ENCODE measurements at places on chromosomes 11 and 22.

GRCh38 chr22:43293655-43294392 lies 49.3 kb downstream of the SCUBE1 start:
- no peaks in the 10 kb centered on the region for H3K27me3 ChIP-seq
- H3K4me1 ChIP-seq: peaks cover 49% of the 10 kb centered on the region
- H3K4me3 ChIP-seq: no peak overlapping the region
- no peak overlapping the region for H3K27ac ChIP-seq
- no peak for DNase-seq

DNA sequence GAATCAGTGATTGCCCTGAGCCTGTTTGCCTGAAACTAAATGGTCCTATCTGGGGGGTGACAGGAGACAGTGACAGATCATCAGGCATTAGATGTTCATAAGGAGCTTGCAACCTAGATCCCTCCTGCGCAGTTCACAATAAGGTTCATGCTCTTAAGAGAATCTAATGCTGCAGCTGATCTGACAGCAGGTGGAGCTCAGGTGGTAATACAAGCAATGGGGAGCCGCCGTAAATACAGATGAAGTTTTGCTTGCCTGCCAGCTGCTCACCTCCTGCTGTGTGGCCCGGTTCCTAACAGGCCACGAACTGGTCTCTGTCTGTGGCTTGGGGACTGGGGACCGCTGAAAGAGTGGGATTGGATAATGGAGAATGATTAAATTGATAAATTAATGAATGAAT lies 14.0 kb downstream of the NOX4 start:
- no peak for DNase-seq
- peak overlapping the region; percentile 4 for H3K27ac ChIP-seq
- H3K36me3 ChIP-seq: peaks cover 32% of the 10 kb centered on the region
- no peak overlapping the region for H3K4me3 ChIP-seq

GRCh38 chr11:16607675-16608644 lies 130.5 kb upstream of the C11orf58 start:
- peaks cover 15% of the 10 kb centered on the region for H3K27me3 ChIP-seq
- H3K4me1 ChIP-seq: peaks cover 7% of the 10 kb centered on the region

GRCh38 chr22:17999851-18000250 lies 24.5 kb downstream of the MICAL3 start:
- no peaks in the 10 kb centered on the region for H3K27me3 ChIP-seq
- no peaks in the 10 kb centered on the region for H3K36me3 ChIP-seq
- no peak overlapping the region for H3K27ac ChIP-seq
- no peaks in the 10 kb centered on the region for H3K4me1 ChIP-seq
- no peak for DNase-seq

DNA sequence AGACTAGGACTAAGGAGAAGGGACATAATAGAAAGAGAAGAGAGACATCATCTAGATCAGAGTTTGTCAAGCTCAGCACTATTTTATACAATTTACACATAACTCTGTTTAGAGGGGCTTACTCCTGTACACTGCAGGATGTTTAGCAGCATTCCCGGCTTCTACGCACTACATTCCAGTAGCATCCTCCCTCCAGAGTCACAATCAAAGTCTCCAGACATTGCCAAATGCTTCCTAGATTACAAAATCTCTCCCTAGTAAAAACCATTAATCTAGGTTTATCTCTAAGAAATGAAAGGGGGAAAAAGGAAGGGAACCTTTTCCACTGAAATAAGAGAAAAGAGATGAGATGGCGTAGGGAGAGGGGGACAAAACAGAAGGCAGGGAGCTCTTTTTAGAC lies 4.0 kb downstream of the USP28 start:
- H3K36me3 ChIP-seq: no peaks in the 10 kb centered on the region
- H3K27me3 ChIP-seq: no peaks in the 10 kb centered on the region
- DNase-seq: no peak
- H3K27ac ChIP-seq: no peak overlapping the region
- H3K4me3 ChIP-seq: no peak overlapping the region
- H3K4me1 ChIP-seq: peaks cover 18% of the 10 kb centered on the region

DNA sequence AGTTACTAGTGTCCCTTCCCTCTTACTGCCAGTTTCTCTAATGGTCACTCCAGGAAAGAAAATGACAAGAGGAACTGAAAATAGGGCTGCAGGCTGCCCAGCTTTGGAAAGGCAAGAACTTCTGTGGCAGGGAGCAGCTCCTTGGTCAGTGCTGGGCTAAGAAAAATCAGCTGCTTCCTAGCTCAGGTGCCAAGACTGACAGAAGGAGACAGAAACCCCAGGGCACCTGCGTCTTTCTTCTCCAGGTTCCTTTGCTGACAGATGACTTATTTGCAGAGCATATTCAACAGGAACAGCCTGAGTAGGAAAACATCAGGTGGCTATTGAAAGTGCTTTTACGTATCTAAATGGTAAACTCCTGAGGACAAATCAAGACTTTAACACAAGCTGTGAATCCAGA lies 25.4 kb downstream of the MAML2 start:
- H3K27me3 ChIP-seq: no peaks in the 10 kb centered on the region
- no peak overlapping the region for H3K4me3 ChIP-seq
- DNase-seq: no peak
- H3K4me1 ChIP-seq: peaks cover 9% of the 10 kb centered on the region
- peak overlapping the region; percentile 29 for H3K27ac ChIP-seq
- no peaks in the 10 kb centered on the region for H3K36me3 ChIP-seq

DNA sequence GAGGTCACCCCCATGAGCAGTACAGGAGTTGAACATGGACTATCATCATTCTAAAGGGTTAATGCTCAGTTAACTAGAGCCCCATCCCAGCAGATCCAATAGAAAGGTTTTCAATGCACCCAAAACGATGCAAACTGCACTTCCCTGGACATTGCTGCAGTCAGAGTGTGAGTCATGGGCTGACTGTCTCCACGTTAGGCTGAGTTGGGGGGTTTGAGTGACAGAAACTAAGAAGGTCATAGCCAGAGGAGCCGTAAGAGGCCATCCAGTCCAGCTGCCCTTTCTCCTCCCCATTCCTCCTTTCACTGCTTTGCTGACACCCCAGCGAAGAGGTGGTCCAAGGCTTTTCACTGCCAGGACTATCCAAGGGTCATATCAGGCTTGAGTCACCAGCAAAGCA lies 10.5 kb upstream of the OR2AT4 start:
- H3K27ac ChIP-seq: no peak overlapping the region
- DNase-seq: no peak
- H3K36me3 ChIP-seq: no peaks in the 10 kb centered on the region

DNA sequence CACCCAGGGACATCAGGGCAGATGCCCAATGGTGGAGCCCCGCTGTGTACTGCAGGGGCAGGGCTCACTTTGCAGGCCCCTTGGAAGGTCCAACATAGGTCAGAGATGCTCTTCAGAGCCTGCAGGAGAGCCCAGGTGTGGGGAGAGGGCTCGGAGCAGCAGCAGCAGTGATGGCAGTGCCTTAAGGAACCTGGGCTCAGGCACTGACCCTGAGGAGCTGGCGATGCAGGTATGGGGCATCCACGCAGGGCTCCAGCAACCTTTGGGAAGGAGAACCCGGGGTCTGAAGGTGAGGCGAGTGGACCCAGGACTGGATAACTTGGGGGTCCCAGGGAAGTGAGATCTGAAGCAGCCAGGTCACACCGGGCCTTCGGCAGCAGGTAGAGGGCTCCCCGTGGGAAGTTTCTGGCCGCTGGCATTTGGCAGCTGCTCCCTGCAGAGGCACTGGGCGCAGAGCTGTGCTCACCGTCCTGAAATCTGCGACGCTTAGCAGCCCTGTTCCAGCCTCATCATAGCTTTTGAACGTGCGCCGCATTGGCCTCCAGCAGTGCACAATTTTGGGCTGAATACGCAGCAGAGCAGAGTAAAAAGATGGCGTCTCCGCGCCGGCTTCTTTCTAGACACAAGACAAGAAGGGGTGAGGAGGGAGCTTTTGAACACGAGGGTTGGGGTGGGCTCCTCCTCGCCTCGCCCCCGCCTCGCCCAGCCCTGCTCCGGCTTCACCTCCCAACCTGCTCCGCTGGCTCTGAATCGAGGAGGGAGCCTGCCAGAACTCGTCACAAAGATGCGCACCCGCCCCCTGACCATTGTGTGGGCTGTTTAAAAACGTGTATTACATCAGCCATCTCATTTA lies 118.8 kb downstream of the MPPED1 start:
- H3K4me3 ChIP-seq: no peak overlapping the region
- H3K36me3 ChIP-seq: no peaks in the 10 kb centered on the region
- H3K27ac ChIP-seq: no peak overlapping the region
- H3K4me1 ChIP-seq: no peaks in the 10 kb centered on the region
- DNase-seq: no peak

- no peaks in the 10 kb centered on the region for H3K27me3 ChIP-seq
- H3K4me1 ChIP-seq: peaks cover 2% of the 10 kb centered on the region
- no peak overlapping the region for H3K27ac ChIP-seq
- DNase-seq: no peak
- no peak overlapping the region for H3K4me3 ChIP-seq
Observed at GRCh38 chr11:9616042-9616675, 42.7 kb downstream of the WEE1 start.

- no peaks in the 10 kb centered on the region for H3K36me3 ChIP-seq
- no peak overlapping the region for H3K4me3 ChIP-seq
- H3K27me3 ChIP-seq: no peaks in the 10 kb centered on the region
- H3K27ac ChIP-seq: no peak overlapping the region
Observed at GRCh38 chr11:78576549-78577097, 2.0 kb upstream of the NARS2 start.

DNA sequence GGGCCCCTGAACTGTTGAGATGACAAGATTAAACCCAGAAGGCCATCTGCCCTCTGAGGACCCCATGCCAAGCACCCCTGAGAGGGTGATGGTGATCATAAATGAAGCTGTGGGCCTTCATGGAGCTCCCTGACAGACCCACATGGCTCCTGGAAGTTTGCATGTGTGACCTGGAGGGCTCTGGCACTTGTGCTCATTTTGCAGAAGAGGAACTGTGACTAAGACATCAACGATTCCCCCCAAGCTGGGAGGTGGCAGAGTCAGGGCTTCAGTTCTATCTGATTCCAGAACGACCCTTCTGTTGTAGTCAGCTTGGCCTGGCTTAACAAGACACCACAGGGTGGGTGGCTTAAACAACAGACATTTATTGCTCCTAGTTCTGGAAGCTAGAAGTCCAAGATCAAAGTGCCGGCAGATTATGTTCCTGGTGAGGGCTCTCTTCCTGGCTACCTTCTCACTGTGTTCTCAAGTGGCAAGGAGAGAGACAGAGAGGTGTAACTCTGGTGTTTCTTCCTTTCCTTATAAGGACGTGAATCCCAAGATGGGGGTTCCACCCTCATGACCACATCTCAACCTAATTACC lies 46.4 kb upstream of the CD82 start:
- DNase-seq: no peak
- H3K27me3 ChIP-seq: no peaks in the 10 kb centered on the region

GRCh38 chr11:102983486-102983885 lies 28.0 kb upstream of the MMP13 start:
- H3K36me3 ChIP-seq: no peaks in the 10 kb centered on the region
- no peak overlapping the region for H3K27ac ChIP-seq
- H3K4me1 ChIP-seq: no peaks in the 10 kb centered on the region
- H3K4me3 ChIP-seq: no peak overlapping the region
- no peak for DNase-seq
- no peaks in the 10 kb centered on the region for H3K27me3 ChIP-seq

- H3K27ac ChIP-seq: no peak overlapping the region
- DNase-seq: no peak
- H3K36me3 ChIP-seq: peaks cover 10% of the 10 kb centered on the region
- H3K27me3 ChIP-seq: no peaks in the 10 kb centered on the region
Observed at GRCh38 chr11:133898770-133899115, 53.4 kb upstream of the SPATA19 start.

- DNase-seq: no peak
- H3K36me3 ChIP-seq: no peaks in the 10 kb centered on the region
- peaks cover 7% of the 10 kb centered on the region for H3K4me1 ChIP-seq
Observed at GRCh38 chr11:45233121-45233803, 52.9 kb downstream of the SYT13 start.

DNA sequence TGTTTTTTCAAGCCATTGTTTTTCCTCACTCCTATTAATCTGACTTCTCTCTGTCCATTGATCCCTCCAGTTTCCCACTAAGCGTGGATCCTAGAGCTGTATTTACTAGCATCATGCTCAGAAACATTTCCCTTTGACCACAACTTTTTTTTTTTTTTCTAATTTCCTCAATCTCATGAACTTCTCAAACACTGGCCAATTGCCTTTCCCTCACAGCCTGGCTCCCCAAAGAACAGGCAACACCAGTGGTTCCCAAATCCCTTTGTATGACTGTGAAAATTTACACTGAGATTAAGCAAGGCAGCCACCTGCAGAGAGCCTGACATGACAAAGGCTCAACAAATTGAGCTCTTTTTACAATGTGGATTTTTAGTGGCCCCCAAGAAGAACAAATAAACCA lies 1.4 kb upstream of the TPP1 start:
- DNase-seq: no peak
- no peak overlapping the region for H3K27ac ChIP-seq
- peaks cover 17% of the 10 kb centered on the region for H3K4me1 ChIP-seq

DNA sequence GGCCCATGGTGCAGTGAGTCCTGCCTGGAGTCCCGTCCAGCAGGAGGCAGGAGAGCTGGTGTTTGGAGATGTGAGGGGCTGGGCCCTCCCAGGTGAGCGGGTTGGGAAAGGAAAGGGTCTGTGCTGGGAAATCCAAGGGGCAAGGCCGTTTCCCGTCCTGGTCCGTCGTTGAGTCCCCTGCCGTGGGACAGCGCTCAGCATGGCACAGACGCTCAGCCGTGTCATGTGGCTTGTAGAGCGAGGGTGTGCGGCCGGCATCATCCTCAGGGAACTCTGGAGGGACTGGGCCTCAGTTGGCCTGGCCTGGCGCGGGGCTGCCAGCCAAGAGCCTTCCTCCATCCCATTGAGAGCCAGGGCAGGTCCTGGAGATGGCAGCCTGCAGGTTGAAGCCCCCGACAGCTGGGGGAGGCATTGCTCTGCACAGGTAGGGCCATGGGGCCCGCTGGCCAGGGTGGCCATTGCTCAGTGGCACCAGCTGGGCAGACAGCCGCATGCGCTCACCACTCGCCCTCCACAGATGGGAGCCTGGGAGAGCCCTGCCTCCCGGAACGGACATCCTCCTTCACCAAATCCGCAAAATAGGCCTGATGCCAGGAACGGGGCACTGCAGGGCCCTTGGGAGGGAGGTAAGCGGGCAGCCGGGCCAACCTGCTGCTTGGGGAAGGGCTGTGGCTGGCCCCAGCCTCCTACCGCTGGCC lies 28.7 kb downstream of the KCNQ1 start:
- no peak for DNase-seq
- no peak overlapping the region for H3K27ac ChIP-seq
- H3K27me3 ChIP-seq: no peaks in the 10 kb centered on the region
- H3K4me3 ChIP-seq: no peak overlapping the region
- no peaks in the 10 kb centered on the region for H3K4me1 ChIP-seq
- H3K36me3 ChIP-seq: no peaks in the 10 kb centered on the region

GRCh38 chr11:44737245-44738085 lies 10.7 kb downstream of the TSPAN18 start:
- H3K27me3 ChIP-seq: no peaks in the 10 kb centered on the region
- no peak for DNase-seq
- H3K36me3 ChIP-seq: no peaks in the 10 kb centered on the region
- no peaks in the 10 kb centered on the region for H3K4me1 ChIP-seq
- no peak overlapping the region for H3K27ac ChIP-seq
- H3K4me3 ChIP-seq: no peak overlapping the region

GRCh38 chr11:98834776-98835175 lies 186.0 kb upstream of the CNTN5 start:
- H3K4me1 ChIP-seq: no peaks in the 10 kb centered on the region
- no peaks in the 10 kb centered on the region for H3K27me3 ChIP-seq
- H3K36me3 ChIP-seq: no peaks in the 10 kb centered on the region
- DNase-seq: no peak

GRCh38 chr11:15965562-15966250 lies 390.6 kb downstream of the SOX6 start:
- no peak overlapping the region for H3K27ac ChIP-seq
- no peaks in the 10 kb centered on the region for H3K36me3 ChIP-seq
- no peak for DNase-seq
- H3K4me1 ChIP-seq: no peaks in the 10 kb centered on the region
- no peaks in the 10 kb centered on the region for H3K27me3 ChIP-seq

GRCh38 chr11:99522467-99523173 lies 501.9 kb downstream of the CNTN5 start:
- H3K4me3 ChIP-seq: no peak overlapping the region
- H3K27ac ChIP-seq: no peak overlapping the region
- no peaks in the 10 kb centered on the region for H3K36me3 ChIP-seq
